ENCODE measurements at places on chromosomes 4 and X.

- DNase-seq, result no peak
Measured at GRCh38 chr4:159188646-159189045, 85.8 kb downstream of the RAPGEF2 start.

DNA sequence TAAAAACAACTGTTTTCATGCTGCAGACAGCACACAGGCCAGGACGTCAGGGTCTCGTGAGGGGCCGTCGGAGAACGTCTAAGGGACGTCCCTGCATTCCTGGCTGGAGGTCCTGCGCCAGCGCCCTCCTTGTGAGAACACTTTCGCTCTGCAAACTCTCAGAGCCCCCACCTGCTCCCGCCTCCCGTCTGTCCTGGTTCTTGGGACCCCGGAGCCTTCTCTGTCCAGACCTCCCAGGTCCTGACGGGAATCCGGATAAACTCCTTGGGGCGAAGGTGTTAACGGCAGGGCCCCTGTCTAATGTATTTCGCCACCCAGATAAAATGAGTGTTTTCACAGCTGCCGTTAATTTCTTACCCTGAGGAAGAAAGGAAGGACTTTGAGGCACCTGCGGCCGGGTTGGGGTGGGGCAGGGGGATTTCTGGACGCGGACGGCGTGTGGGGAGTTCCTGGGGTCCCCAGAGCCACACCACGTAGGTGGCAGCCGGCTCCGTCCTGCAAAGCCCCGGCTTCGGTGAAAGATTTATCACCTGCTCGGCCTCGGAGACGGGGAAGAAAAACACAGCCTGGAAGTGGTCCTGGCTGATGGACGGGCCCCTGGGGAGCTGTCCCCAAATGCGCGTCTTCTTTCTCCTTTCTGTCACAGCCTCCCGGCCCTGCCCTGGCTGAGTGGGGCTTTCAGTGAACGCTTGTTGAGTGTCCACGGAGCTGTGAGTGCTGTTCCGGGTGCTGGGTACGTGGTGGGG lies 35.1 kb upstream of the PPP2R3B start:
- DNase-seq, result no peak

- no peak for DNase-seq
Measured at GRCh38 chr4:155426953-155427352, 50.2 kb upstream of the MAP9 start.

- no peak for DNase-seq
Measured at GRCh38 chr4:186092296-186092695, 12.2 kb upstream of the FAM149A start.

- peak; percentile 64 for DNase-seq
Measured at GRCh38 chrX:134460005-134460861, at the start of gene HPRT1. Gene HPRT1, plus strand, starts transcription at chrX:134460165. Its CDS starts 147 bp downstream, at chrX:134460312.

GRCh38 chr4:70761276-70761816 lies 39.6 kb downstream of the RUFY3 start:
- DNase-seq, result no peak

- DNase-seq, result no peak
Measured at GRCh38 chrX:6163721-6164120, 64.9 kb downstream of the NLGN4X start.

DNA sequence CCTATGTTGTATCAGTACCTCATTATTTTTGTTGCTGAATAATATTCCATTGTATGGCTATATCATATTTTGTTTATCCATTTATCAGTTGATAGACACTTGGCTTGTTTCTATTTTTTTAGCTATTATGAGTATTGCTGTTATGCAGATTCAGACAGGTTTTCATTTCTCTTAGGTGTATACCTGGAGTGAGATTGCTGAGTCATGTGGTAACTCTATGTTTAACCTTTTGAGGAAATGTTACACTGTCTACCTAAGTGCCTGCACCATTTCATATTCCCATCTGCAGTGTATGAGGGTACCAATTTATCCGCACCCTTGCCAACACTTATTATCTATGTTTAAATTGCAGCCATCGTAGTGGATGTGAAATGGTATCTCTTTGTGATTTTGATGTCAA lies 43.0 kb upstream of the SH3RF1 start:
- DNase-seq, result no peak

GRCh38 chr4:86653237-86653865 lies 59.2 kb downstream of the PTPN13 start:
- no peak for DNase-seq

DNA sequence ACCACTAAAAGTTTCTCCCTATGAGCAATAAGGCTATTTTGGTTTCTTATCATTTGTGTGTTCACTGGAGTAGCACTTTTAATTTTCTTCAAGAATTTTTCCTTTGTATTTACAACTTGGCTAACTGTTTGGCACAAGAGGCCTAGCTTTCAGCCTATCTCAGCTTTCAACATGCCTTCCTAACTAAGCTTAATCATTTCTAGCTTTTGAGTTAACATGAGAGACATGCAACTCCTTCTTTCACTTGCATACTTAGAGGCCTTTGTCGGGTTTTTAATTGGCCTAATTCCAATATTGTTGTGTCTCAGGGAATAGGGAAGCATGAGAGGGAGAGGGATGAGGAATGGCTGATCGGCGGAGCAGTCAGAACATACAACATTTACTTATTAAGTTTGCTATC lies 349.8 kb downstream of the OPHN1 start:
- no peak for DNase-seq

DNA sequence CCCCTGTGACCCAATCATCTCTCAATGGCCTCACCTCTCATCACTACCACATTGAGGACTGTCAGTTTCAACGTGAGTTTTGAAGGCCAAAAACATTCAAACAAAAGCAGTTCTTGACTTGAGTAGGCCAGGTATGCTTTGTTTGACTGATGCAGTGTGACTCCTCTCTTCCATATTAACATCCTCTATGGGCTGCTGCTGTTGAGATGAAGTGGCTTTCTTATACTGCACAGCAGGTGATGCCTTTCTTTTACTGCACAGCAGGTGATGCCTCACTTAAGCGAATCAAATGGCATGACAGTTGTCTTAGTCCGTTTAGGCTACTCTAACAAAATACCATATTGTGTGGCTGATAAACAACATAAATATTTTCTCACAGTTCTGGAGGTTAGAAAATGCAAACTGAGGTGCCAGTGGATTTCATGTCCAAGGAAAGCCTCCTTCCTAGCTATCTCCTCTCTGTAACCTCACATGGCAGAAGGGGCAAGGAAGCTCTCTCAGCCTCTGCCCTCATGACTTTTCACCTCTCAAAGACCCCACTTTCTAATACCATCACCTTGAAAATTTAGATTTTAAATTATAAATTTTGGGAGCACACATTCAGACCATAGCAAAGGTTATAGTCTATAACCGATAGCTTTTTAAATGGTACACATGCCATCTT lies 2267.9 kb upstream of the AGA start:
- DNase-seq, result no peak

DNA sequence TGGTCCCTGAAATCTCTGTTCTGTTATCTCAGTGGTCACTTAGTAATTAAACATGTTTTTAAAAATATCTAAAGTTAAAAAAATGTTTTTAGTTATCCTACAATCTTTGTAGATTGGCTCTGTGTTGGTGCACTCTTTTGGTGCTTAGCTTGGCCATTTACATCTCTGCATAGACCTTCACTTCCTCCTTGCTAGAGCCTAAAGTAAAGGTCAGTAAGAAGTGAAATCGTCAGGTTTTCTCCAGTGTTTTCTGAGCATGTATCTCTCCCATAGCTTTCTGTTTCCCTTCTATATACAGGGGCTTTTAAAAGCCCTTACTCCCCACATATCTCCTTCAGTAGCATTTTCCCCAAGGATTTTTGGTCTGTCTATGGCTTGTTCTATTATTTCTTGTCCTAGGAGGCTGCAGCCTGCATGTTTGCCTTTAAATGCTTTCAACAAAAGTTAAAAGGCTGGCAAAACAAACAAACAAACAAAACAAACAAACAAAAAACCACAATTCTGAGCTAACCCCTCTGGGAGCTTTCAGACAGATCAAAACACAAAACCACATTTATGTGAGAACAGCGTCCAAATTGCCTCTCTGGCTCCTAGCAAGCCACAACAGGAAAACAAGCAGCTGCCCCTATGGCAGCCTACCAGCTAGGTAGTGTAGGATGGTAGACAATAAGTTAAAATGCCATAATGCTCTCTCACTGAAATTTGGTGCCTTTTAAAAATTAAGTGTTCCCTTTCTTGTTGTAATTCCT lies 27.3 kb upstream of the GPRASP2 start:
- no peak for DNase-seq

GRCh38 chrX:31670245-31670644 lies 598.4 kb upstream of the FTHL17 start:
- no peak for DNase-seq

DNA sequence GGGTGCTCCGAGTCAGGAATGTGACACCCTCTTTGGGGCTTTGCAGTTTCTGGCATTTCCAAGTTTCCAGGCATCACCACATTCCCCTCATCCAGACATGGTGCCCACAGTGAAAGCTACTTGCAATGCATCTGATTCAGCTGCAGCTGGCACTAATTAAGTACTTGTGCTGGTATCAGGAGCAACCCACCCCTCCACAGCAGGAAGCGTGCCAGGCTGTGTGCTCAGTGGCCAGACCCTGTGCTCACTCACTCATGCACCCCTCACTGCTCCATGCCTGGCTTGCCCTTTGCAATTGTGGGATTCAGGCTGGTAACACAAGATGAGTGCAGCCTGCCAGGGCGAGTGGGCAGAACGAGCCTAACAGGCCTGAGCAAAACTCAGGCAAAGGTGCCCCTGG lies 271.2 kb downstream of the EPHA5 start:
- no peak for DNase-seq

DNA sequence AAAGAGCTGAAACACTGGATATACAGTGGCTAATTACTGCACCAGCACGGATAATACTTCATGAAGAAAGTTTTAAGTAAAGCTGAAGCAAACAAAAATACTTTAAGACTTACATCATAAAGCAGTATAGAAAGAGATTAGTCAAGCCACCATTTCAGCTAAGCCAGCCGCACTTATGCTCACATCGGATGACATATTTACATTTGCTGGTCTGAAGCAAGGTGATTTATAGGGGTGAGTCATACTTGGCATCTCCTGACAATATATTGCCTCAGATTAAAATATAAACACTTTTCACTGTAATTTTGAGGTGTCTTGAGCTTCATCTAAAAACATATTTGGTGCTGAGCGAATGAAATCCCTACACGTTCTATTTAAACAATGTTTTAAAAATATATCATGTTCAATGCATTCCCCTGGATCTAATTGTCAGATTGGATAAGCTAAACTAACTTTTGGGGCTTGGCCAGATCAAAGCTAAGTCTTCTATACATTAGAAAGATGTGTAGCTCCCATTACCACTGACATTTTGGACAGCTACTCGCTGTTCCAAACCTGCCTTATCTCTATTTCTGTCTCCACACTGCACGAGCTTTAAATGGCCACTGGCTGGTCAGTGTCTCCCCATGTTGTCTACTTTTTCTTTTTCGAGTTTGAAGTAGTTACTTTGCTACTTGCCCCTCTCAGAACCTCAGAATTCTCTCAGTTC lies 103.2 kb downstream of the VCX2 start:
- DNase-seq, result no peak

DNA sequence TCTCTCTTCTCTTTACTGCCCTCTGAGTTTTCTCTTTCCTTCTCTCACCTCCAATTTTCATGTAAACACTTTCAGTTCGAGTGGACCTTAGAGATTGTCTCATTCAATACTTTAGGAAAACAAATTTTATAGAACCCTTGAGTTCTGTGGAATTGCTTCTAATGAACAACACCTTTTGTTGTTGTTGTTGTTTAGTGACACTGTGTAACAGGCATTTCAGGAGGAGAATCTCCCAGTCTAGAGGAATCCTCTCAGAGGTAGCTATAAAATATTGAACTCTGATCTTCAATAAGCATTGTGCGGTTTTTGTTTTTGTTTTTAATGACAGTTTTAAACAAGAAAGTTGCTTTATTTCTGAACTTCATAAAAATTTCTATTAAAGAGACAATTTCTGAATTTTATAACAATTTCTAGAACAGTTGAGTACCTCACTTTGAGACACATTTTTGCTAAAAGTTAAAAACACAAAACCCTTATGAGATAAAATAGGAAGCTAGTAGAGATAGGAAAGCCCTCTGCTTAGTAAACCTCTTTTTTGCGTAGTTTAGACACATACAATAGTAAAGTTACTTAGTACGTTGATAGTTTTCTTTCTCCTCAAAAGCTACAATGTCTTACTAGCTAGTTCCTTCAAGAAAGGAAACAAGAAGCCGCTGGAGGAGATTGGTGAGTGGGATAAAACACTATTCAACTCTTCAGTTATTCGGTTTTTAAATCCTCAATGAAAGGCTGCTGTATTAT lies 38.8 kb downstream of the CLCN3 start:
- no peak for DNase-seq

DNA sequence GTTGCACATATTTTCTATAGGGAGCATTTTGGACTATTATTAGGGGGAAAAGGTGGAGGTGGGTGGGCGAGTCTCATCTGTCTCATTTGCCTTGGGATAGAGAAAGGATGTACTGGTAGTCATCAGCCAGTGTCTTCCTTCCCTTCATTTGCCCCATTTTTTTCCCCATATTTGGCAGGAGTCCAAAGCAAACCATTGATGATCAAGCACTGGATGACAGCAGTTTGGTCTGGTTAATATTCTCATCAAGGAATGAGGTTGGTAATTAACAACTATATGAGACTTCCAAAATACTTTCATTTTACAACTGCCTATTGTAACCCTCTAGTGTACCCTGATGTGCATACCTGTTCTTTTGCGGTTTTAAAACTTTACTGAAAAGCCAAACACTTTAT lies 22.6 kb upstream of the IGFBP7 start:
- no peak for DNase-seq

- DNase-seq, result no peak
Measured at GRCh38 chr4:33065749-33066148, 2345.6 kb downstream of the PCDH7 start.

GRCh38 chrX:19955306-19955705 lies 35.6 kb downstream of the BCLAF3 start:
- DNase-seq, result no peak

DNA sequence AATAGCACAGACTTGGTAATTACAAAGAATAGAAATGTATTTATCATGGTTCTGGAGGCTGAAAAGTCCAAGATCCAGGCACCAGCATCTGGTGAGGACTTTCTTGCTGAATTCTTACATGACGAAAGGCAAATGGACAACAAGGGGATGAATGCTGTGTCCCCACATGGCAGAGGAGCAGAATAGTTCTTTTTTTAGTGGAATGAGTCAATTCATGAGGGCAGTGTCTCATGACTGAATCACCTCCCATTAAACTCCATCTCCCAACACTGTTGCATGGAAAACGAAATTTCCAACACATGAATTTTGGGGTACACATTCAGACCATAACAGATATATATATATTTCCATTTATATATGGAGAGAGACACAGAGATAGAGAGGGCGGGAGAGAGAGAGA lies 628.3 kb downstream of the TRIML1 start:
- no peak for DNase-seq

- no peak for DNase-seq
Measured at GRCh38 chr4:7239844-7240243, 47.5 kb downstream of the SORCS2 start.

DNA sequence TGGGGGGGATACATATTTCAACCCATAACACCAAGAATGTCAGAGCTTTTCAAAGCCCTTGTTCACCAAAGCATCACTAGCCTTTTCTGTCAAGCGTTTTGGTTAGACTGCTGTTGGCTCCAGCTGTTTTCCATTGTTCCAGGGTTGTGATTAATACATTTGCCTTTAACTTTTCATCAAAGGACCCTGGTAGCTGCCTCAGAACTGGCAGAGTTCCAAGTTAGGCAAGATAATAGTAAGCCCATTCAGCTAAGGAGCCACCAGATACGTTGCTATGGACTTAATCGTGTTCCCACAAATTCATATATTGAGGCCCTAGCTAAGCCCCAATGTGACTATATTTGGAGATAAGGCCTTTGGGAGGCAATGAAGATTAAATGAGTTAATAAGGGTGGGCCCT lies 37.1 kb downstream of the ENOPH1 start:
- DNase-seq, result no peak

- DNase-seq, result no peak
Measured at GRCh38 chr4:110498420-110498819, 22.5 kb downstream of the ENPEP start.

All from NK-92 treated with Interleukin-12 subunit alpha and Interleukin-12 subunit beta, amount 100 ng/mL, for 24 hours (cell line).